Fibroblast of mammary gland (primary cell): ENCODE measurements at places on chromosomes 7 and 10.

DNA sequence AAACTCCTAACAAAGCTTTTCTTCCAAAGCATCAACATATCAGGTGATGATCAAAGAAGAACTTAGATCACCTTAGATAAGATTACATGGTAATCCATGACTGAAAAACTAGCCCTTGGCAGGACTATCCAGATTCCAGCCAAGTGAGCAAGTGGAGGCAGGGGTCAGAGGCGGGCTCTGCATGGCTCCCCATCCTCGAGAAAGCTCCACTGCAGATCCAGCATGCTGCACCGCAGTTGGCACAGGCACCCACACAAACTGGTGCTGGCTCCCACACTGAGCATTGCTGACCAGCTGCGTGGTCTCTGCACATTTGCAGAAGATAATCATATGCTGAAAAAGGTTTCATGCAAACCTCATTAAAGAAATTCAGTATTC lies 10.1 kb downstream of the PSAP start:
- no peak for DNase-seq

DNA sequence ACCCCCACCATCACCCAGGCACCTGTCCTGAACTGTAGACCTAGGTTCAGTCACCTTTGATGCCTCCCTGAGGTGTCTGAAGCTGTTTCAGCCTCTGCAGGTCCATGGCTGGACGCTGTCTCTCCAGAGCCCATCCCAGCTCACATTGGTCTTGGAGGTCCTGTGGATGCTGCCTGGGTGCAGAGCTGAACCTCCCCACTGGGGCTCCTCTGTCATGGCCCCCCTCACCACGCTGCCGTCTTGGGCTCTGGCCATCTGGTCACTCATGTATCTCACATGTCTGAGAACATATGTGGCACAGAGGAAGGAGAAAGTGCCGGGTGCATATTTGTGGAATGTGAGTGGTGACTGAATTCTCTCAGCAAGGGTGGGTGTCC lies 108.9 kb downstream of the NKX6-2 start:
- no peak for DNase-seq

DNA sequence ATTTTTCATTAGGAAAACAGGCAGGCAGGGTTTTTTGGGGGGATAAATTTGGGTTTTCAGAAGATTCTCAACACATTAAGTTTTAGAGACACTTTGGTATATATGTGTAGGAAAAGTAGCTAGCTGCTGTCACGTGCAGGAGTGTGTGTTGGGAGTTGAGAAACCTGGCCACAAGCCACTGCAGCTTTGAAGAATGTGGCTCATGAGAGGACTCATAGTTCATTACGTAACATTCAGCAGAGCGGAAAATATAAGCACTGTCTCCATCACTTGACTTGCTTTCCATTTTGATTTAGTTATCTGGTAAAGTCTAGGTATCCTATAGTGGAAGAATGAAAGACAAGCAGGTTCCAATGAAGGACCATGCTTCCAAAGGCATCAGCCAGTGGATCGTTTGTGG lies 31.2 kb downstream of the SMNDC1 start:
- DNase-seq: peak; percentile 88

- DNase-seq: no peak
Measured at GRCh38 chr10:74641659-74642058, 184.7 kb upstream of the KAT6B start.

- peak; percentile 17 for DNase-seq
Measured at GRCh38 chr7:96308253-96308949, 13.5 kb downstream of the SLC25A13 start.

GRCh38 chr10:14024329-14025202 lies 306.2 kb downstream of the FRMD4A start:
- DNase-seq: no peak

DNA sequence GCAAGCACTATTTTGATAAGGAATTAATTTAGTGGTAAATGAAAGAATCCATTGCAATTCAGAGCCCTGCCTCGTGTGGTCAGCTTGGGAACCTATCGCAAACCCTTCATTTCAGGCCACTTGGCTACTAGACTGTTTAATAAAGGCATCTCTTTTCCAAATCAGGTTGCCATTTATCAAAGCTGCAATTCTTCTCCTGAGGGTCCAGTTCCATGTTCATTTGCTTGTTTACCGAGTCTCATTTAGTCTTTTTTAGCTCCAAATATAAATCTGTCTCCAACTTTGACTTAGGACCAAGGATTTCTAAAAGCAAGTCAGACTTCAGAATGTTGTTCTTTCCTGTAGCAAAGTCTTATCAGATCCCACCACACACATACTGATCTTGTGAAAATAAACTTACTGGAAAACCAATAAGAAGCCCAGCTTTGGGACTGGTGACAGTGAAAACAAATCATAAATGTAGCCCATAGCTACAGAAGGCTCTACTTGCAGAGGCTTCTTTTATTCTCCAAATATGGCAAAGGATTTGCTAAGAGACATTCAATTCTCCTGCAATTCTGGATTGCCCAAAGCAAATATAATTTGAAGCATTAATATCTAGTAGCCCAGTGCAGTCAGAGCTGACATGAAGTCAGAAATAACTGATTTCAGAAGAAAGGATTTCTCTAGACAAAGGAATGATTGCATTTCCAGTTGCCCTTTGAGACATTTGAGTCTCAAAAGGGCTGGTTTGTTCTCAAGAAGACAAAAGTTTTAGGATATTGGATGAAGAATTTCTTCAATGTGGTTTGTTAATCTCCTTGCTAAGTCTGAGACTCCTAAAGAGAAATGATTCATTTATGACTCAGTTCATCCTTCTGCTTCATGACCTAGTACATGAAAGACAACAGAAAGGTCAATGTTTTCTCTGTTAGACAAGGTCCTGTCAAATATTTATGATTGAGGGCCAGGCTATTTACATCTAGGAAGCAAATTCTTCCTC lies 28.0 kb downstream of the PPP1R3C start:
- DNase-seq: peak; percentile 84

GRCh38 chr7:4700577-4701235 lies 18.6 kb downstream of the FOXK1 start:
- peak; percentile 97 for DNase-seq

GRCh38 chr10:96996275-96996965 lies 164.3 kb downstream of the LCOR start:
- DNase-seq: no peak

- DNase-seq: no peak
Measured at GRCh38 chr7:88669913-88670312, 89.6 kb upstream of the ZNF804B start.

GRCh38 chr7:50409856-50410745 lies 40.0 kb downstream of the FIGNL1 start:
- DNase-seq: no peak

- DNase-seq: no peak
Measured at GRCh38 chr10:21501091-21501490, 24.4 kb downstream of the SKIDA1 start.

DNA sequence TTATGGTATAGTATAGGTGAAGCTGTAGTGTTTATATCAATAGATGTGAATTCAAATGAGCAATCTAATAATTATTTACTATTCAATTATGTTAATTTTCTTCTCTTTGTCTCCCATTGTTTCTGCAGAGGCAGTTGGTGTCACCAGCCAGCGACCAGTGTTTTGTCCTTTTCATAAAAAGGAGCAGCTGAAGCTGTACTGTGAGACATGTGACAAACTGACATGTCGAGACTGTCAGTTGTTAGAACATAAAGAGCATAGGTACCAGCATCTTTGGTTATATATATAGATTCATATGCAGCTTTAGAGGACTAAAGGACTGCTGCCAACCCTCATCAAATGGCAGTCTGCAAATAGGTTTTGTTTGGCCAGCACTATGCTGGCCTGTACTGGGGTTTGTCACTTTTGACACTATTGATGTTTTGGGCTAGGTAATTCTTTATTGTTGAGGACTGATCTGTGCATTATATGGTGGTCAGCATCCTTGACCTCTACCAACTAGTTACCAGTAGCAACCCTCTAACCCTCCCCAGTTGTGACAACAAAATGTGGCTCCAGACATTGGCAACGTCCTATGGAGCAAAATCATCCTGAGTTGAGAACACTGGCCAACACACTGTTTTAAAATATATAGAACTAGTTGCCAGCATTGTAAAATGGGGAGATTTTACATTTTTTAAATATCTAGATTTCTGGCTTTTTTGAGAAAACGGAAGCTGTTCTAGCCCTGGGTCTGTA lies 59.2 kb downstream of the TRIM24 start:
- no peak for DNase-seq

DNA sequence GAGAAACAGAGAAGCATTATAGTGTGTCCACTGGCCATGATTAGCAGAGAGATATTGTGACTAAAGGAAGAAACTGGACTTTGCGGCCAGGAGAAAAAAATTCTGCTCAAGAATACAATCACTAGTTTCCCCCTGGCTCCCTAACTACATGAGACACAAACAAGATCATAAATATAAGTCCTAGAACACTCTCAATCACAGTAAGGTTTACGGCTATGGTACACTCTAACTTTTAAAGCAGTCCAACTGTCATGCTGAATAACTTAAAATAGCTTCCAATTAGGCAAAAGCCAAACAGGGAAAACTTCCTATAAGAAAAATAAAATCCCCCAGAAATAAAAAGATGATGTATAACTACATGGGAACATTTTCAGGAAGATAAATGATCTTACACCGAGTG lies 132.1 kb downstream of the STRA8 start:
- DNase-seq: no peak

GRCh38 chr10:4586776-4587175 lies 239.2 kb upstream of the AKR1E2 start:
- no peak for DNase-seq

DNA sequence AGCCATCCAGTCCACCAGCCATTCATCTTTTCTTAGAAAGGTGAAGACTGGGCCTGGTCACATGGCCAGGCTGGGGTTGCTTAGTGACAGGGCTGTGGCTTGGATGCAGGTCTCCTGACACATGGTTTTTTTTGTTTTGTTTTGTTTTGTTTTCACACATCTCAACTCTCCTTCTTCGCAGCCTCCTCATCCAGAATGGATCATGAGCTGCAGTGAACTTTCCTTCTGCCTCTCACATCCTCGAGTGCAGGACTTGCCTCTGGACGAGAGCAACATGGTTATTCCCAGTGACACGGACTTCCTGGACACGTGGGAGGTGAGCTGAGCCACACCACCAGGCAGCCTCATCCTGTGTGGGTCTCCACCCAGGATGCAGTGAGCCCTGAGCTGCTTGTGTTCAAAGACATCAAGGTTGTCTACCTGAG lies 9.5 kb downstream of the AKR1E2 start:
- DNase-seq: no peak

GRCh38 chr10:98427011-98427515 lies 12.1 kb upstream of the PYROXD2 start:
- DNase-seq: no peak

DNA sequence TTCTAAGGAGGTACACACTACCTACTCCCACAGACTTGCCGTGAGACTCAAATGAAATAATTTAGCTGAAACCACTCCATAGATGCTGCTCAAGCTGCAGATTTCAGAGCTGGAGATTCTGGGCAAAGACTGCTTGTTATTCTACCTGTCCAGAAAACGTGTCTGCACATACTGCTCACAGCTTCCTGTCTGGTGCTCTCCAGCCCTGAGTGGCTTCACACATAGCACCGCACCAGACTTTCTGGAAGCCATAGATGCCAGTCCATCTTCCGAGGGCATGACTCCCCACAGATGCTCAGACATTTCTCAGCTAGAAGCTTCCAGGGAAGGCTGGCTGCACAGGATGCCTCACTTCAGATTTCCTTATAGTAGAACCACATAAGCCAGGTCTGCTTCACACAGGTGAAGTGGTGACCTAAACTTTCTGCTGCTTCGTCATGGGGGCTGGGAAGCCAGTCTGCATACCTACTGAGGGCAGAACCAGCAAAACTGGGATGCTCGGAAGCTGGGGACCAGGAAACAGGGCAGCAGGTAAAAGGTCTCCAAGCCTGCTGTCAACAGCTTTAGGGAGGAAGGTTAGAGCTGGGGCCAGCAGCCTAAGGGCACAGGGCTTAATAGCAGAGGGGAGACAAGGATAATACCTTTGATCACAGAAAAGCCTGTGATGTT lies 18.2 kb downstream of the CCDC6 start:
- DNase-seq: no peak

DNA sequence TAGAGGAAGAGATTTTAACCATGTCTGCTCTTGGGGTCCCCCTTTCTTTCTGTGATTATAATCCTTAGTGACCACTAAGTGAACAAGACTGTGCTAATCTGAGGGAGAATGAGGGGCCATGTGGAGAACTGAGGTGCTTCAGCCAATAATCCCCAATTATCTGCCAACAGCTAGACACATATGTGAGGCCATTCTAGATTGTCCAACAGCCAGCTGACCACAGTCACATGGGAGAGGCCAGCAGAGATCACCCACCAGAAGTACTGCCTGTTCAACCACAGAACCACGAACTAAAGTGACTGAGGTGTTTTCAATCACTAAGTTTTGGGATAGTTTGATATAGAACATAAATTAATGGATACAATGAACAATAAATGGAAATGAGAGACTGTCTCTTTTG lies 74.3 kb downstream of the SEMA3E start:
- no peak for DNase-seq

- DNase-seq: no peak
Measured at GRCh38 chr7:158282461-158283001, 305.1 kb downstream of the PTPRN2 start.

DNA sequence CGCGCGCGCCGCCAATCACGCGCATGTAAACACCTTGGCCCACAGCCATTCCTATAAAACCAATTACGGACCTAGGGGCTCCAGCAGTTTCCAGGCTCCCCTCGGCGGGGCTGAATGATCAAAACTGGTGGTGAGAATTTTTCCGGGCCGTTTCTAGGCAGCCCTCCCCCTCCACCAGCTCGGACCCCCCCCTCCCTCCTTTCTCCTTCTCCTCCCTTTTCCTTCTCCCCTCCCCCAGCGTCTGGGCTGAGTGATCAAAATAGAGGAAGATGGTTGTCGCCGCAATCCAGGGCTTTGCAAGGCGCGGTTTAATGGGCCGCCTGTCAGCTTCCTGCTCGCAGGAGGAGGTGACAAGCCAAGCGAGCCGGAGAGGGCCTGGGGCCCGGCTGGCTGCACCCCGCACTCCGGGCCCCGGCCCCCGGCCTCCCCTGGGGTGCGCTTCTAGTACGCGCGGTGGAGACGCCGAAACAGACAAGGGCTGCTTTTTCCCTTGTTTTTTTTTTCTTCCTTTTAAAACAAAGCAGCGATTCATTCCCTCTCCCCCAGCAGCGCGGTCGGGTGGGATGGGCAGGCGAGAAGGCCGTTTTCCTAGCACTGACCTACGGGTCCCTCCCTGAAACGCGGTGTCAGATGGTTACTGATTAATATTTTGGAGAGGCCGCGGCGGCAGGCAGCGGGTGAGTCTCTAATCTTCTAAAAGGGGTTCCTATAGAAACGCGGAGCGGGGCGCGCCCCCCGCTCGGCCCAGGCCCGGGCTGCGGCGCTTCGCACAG lies 528 bp upstream of the TNRC18 start:
- peak; percentile 99 for DNase-seq

DNA sequence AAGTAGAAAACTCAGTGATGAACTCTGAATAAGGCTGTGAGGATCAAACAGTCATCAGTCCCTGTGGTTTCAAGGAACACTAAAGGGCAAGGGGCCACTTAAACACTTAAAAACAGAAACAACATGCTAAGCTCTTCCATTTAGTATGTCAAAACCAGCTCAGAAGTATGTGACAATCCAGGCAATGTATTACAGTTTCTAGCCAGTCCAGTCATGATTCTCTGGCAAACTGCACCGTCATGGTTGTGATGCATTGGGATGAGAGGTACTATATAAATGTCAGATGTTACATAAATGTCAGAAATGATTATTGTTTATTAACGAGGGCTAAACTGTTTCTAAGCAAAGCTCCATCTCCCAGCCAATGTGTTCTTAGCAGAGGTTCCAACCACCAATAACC lies 4.7 kb upstream of the CREB5 start:
- peak; percentile 91 for DNase-seq

- DNase-seq: no peak
Measured at GRCh38 chr7:66256281-66256680, 51.1 kb downstream of the TPST1 start.

GRCh38 chr10:117518246-117518645 lies 24.3 kb upstream of the EMX2 start:
- no peak for DNase-seq
